ENCODE measurements at places on chromosomes 2 and 18.

GRCh38 chr18:79772108-79772864, 25.5 kb upstream of the KCNG2 start:
- no peak for DNase-seq

GRCh38 chr2:74979844-74980243, 21.4 kb downstream of the POLE4 start:
- no peak for DNase-seq

GRCh38 chr2:207561386-207562080, 31.8 kb downstream of the CREB1 start:
- DNase-seq: peak; percentile 36

- DNase-seq: no peak
Measured at GRCh38 chr2:239341840-239342239, 59.0 kb downstream of the HDAC4 start.

GRCh38 chr2:66889632-66889882, 454.6 kb downstream of the MEIS1 start:
- DNase-seq: no peak

DNA sequence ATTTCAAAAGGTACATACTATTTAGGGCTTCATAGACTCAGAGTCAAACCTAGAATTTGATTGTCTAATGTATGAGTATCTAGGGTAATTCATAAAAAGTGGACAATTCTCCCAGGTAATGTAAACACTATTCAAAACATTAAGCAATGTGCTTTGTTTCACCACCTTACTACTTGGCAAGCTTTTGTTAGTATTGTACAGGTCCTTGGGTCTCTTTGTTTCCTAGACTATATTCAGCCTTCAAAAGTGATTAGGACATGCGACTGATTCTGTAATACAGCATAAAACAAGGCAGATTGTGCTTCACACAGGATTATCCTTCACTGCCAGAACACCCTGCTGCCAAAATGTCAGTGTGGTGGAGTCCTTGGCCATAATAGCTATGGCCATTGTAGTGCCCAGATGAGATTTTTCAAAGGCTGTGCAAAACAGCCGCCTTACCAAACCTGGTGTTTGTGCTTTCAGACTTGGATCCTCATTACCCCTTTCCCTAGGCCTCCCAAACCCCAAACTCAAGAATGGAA, 90.1 kb upstream of the CAVIN2 start:
- DNase-seq: no peak

GRCh38 chr2:136248242-136248641, 130.3 kb upstream of the CXCR4 start:
- peak; percentile 33 for DNase-seq

DNA sequence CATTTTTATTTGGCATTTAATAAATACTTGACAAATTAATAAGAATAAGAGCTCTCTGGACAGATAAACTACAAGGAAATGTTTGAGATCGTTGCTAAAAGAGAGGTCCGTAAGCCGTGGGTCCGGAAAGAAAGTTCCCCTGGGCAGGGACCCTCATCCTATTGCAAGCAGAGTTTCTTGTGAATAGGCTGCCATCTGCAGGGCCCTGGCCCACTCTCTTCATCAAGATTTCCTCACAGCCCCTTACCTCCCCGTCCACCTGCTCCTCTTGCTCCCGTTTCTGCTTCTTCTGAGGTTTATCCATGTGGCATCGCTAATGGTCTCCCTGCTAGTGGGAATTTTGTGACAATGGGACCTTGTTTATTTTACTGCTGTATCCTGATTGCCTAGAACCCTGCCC, 30.1 kb upstream of the MC5R start:
- DNase-seq: no peak

- DNase-seq: peak; percentile 71
Measured at GRCh38 chr2:237459741-237460174, 27.3 kb upstream of the MLPH start.

- DNase-seq: no peak
Measured at GRCh38 chr18:5948781-5949180, 53.5 kb upstream of the TMEM200C start.

DNA sequence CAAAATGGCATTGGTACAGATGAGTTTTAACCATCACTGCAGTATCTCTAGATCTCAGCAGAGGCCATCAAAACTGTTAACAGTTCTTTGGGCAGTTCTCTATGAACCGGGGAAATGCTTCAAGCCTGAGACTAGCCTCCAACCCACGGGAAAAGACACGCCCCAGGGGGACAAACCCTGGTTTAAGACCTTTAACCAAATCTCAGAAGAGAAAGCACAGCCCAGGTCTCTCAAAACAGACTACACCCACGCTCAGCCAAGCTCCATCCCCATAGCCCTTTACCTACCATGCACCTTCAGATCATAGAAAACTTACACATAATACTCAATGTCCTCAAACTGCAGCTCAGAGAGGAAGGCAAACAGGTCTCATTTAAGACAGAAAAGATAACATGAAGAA, 78.3 kb downstream of the TMEM163 start:
- DNase-seq: no peak

DNA sequence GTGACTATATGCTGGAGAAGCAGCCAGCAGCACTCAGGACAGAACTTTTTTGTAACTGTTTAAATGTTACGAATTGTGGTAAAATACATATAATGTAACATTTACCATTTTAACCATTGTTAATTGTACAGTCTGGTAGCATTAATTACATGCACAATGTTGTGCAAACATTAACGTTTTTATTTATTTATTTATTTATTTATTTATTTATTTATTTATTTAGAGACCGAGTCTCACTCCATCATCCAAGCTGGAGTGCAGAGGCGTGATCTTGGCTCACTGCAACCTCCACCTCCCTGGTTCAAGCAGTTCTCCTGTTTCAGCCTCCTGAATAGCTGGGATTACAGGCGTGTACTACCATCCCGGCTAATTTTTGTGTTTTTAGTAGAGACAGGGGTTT, 88.7 kb upstream of the TEX51 start:
- DNase-seq: no peak

DNA sequence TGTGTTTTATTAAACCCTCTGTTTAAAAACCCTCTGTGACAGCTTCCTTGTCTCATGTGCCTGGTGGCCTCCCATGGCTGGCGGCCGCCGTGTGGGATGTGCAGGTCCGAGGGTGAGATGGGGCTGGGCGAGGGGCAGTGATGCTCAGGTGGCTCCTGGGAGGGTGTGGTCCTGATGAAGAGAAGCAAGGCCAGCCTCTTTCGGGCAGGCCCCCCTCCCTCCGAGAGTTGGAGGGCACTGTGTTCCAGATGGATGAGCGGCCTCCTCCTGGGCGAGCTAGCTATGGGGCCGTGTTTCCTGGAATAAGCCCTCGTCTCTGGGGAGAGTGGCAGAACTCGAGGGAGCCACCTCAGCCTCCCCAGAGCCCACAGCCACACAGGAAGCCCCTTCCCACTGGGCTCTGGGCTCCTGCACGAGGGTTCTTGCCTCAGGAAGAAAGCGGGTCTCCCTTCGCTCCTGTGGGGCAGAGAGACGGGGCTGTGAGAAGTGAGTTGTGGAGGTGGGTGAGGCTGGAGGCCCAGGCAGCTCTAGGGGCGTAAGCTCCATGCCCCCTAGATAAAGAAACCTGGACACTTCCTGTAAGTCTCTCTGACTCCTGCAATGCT, 72.1 kb downstream of the ASB1 start:
- DNase-seq: no peak

- DNase-seq: no peak
Measured at GRCh38 chr2:36562973-36563532, 34.9 kb downstream of the FEZ2 start.

- DNase-seq: no peak
Measured at GRCh38 chr2:71878626-71879508, 268.8 kb downstream of the CYP26B1 start.

DNA sequence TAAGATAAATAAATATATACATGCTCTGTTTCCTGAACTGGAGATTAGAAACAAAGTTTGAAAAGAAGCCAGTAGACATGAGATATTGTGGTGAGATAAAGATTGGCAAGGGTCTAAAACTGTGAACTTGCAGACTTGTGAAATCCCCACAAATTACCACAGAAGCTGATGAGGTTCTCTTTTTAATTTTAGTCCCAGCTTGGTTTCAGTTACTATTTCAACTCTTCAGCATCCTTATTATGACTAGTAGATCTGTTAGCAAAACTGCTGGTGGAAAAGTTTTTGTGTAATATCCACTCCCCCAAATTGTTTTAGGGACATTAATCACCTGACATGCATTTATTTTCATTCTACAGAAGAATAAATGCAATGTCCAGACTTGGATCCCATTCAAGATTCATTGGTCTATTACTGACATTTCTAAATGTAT, 20.8 kb downstream of the RASGRP3 start:
- DNase-seq: peak; percentile 12

- DNase-seq: no peak
Measured at GRCh38 chr18:79875531-79875919, 75.9 kb downstream of the SLC66A2 start.

DNA sequence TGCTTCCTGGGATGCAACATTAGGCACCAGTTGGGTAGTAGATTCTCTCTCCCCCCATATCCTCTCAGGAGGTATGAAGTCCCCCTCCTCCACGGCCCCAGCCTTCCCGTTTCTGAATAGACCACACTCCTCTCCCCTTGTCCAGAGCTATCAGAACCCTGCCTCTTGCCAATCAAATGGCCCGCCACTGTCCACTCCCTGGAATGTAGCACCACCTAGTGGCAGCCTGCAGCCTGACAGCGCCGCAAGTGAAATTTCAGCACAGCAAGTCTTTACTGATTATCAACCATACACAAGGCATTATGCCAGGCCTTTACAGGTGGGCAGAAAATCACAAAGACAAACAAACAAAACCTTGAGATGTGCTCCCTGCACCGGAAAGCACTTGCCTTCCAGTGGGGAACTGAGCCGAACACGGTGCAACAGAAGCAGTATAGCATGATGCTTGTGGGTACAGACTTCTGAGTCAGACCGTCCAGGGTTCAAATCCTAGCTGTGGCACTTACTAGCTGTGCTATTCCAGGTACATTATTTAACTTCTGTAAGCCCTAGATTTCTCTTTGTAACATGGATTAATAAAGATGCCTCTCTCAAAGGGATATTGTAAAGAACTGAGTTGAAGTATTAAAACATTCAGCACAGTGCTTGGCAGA, 174.0 kb downstream of the SMAD2 start:
- peak; percentile 45 for DNase-seq

GRCh38 chr2:186399082-186399644, 86.9 kb upstream of the ZC3H15 start:
- no peak for DNase-seq

- no peak for DNase-seq
Measured at GRCh38 chr2:112813280-112813966, 23.2 kb downstream of the IL1B start.

GRCh38 chr2:236321415-236321814, 57.2 kb upstream of the ASB18 start:
- DNase-seq: no peak

GRCh38 chr2:9281145-9281544, 74.5 kb downstream of the ASAP2 start:
- no peak for DNase-seq

DNA sequence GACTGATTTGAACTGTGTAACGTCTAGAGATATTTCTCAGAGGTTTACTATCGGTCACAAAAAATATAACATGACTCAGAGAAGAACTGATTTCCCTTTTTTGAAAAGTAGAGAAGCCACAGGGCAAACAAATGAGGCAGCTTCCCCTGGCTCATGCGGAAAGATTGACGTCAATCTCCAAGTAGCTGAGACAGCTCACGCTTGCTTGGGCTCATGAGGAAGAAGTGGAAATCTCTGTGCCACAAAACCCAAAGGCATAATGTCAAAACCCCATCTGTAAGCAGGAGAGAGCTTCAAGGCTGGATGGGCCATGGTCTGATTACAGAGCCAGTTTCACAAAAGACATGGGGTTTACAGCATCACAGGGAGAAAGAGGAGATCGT, 188.1 kb downstream of the ARL4C start:
- DNase-seq: peak; percentile 64

DNA sequence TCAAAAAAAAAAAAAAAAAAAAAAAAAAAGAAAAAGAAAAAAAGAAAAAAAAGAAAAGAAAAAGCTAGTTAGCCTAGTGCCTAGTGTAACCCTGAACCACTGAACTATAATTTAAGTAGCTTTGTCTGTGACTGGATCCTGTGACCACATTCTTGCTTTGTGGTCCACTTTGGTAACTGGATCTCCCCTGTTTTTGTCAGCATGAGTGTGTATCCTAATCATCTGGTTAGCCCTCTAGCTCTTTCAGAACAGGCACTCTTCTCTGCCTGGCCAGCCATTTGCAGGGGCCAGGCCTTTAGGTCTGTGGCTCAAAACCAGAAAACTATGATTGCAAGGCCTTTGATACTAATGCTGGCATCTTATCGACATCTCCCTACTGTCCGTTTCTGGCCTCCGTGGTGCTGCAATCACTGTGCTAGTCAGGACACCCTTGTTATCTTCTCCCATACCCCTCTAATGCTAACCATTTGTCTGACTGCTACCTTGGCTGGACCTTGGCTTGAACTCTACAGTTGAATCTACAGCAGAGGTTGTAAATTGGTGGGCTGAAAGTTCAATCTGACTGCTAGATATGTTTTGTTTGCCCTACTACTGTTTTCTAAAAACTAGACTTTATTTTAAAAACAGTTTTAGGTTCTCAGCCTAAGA, 40.5 kb downstream of the RBKS start:
- DNase-seq: no peak

DNA sequence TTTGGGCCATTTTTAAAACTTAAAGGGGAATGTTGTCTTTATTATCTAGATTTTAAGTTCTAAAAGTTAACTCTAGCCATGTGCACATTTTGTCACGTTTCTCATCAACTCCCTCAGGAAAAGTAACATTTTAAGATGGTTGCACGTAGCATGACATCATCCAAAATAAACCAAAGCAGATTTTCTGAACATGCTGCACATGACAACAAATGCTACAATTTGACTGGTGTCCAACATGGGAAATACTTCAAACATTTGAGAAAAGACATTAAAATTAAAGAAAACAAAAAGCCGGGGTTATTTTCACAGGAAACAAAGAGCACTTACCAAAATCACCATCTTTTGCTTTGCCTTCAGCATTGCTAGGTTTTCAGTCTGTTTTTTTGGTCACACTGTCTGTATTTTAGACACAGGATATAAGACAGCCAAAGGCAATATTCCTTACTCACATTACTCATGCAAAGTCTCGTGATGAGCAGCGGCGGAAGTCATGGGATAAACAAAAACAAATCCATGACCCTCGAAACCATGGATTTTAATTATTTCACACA, 51.3 kb upstream of the RND3 start:
- peak; percentile 91 for DNase-seq

- no peak for DNase-seq
Measured at GRCh38 chr18:56238576-56238975, 399.8 kb downstream of the TXNL1 start.
